Lung (tissue), 17 donors: ENCODE measurements at places on chromosomes 11 and 22.
A peak's percentile ranks its signal among the peaks of the same experiment; 100 is the strongest.

- DNase-seq: no peak
Observed at GRCh38 chr22:49781289-49781782, 46.3 kb downstream of the BRD1 start.

- DNase-seq: no peak
Observed at GRCh38 chr11:95577716-95578460, 211.7 kb downstream of the FAM76B start.

DNA sequence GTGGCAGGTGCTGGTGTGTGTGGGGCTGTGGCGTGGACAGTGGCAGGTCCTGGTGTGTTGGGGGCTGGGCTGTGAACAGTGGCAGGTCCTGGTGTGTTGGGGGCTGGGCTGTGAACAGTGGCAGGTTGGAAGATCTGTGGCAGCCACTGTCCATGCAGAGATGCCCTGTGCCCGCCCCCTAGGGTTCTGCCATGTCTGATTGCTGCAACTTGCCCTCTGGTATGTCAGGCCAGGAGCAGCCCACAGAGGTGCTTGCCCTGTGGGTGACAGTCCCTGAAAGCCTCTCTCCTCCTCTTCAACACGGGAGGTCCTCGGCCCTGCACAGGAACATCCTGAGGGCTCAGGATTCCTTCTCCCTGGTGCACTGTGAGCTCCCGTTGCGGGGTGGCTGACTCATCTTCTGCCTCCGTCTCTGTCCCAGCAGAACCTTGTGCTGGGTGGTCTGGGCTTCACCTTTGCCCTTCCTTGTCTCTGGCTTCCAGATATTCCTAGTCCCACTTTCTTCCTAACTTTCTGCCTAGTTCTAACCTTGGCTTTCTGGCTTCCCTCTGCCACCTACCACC, 13.5 kb downstream of the OPCML start:
- no peak for DNase-seq

- no peak for DNase-seq
Observed at GRCh38 chr22:40377931-40378330, 7.5 kb downstream of the SGSM3 start.

DNA sequence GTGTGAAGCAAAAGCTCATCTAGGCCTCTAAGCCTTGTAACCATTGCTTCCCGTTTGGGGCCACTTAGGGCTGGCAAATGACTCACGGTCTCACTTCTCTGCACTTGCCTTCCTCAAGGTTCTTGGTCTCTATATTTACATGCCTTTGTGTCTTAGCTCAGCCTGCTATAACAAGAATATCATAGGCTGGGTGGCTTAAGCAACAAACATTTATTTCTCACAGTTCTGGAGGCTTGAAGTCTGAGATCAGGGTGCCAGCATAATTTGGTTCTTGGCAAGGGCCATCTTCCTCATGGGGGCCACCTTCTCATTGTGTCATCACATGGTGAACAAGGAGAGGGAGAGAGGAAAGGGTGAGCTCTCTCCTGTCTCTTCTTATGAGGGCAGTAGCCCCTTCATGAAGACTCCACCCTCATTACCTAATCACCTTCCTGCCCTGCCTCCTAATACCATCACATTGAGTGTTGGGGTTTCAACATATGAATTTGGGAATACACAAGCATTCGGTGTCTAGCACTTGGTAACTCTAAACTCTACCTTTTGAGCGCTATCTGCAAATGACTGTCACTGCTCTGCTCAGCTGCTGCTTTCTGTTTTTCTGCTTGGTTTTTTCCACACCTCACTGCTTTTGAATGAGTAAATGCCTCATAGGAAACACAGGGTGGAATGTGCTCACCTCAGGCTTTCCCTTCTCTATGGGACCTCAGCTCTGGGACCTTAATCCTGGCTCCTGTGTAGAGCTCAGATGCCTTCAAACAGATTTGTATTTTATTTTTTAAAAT, 16.2 kb upstream of the ME3 start:
- no peak for DNase-seq

GRCh38 chr11:74846770-74847169, 98.1 kb downstream of the RNF169 start:
- DNase-seq: no peak

DNA sequence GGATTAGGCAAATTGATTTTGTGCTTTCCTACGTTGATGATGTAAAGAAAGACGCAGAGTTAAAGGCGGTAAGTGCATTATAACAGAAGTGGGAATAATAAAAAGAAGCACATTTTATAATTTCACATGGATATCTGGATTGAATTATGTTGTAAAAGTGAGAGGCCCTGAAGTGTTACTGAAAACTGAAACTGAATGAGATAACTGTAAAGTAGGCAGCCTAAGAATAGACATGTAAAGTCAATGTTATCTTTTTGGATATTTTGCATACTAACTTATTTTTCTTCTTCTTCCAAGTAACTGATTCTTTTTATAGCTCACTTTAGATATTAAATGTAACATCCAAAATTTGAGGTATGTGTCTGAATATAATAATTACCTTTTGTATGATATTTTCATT, 28.3 kb downstream of the ANO5 start:
- DNase-seq: no peak

DNA sequence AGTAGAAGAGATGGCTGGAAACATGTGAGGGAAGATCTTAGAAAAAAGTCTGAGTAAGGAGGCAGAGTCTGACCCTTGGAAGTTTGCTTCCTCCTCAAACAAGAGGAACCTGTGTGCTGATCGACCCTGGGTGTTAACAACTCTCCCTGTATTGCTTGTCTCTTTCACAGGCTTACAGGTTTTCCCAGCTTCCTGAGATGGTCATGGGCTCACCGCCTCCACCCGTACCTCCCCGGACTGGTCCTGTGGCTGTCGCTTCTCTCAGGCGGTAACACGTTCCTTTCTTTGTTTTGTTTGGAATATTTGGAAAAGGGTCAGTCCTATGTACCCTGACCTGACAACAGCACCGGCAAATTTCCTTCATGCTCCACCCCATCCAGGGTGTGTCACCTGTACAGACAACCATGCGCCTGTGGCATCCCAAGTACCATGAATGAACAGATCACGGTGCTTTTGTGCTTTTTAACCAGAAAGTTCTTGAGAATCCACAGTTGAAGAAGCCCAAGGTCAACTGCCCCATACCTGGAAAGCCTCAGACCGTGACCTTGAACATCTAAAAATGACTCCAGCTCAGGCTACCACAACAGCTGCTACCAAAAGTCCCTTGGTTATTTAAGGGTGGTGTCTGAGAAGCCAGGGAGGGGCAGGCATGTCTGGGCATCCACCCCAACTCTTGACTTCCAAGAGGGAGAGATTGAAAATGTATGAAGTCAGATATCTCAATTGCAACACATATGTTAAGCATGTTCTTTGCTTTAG, 44.6 kb downstream of the C11orf91 start:
- no peak for DNase-seq

- DNase-seq: no peak
Observed at GRCh38 chr11:115297330-115297729, 206.9 kb downstream of the CADM1 start.

DNA sequence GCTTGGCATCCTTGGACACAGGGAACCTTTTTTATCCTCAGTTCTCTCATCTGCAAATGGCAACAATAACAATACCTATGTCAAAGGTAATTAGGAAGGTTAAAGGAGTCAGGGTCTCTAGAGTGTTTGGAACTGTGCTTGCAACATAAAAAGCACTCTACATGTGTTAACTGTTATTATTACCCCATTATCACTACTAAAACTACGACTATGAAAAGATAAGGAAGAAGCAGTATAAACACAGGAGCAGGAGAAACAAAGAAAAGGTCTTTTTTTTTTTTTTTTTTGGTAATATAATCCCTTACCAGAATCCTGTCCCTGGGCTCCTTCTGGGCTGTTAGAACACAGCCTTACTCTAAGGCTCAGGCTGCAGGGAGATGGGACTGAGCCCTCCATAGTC, 348.2 kb downstream of the CADM1 start:
- peak; percentile 31 for DNase-seq

GRCh38 chr11:1732418-1733008, 17.9 kb downstream of the IFITM10 start:
- no peak for DNase-seq

DNA sequence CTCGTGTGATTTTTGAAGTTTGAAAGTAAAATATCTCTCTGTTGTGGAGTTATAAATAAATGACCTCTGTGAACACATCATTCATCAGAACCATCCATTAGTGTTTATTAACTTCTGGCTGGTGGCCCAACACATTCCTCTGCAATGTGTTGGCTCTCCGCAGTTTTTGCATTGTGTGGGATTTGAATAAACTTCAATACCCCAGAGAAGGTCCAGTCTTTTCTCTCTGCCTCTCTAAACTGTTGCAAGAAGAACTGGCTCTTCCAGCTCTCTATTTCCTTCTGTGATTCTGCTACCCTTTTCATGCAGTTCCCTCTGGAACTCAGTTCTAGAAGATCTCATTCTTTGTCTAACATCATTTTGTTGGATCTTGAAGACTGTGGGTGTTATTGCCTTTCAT, 125.0 kb upstream of the ARHGAP42 start:
- peak; percentile 16 for DNase-seq

GRCh38 chr11:68335683-68336082, 23.3 kb downstream of the LRP5 start:
- DNase-seq: no peak

GRCh38 chr11:31798057-31798553, 13.0 kb downstream of the PAX6 start:
- no peak for DNase-seq

GRCh38 chr11:63532799-63533475, 3.7 kb upstream of the PLAAT4 start:
- no peak for DNase-seq

GRCh38 chr22:41995211-41995610, 3.4 kb upstream of the WBP2NL start:
- DNase-seq: no peak

- DNase-seq: no peak
Observed at GRCh38 chr11:35178873-35179272, 39.9 kb downstream of the CD44 start.

DNA sequence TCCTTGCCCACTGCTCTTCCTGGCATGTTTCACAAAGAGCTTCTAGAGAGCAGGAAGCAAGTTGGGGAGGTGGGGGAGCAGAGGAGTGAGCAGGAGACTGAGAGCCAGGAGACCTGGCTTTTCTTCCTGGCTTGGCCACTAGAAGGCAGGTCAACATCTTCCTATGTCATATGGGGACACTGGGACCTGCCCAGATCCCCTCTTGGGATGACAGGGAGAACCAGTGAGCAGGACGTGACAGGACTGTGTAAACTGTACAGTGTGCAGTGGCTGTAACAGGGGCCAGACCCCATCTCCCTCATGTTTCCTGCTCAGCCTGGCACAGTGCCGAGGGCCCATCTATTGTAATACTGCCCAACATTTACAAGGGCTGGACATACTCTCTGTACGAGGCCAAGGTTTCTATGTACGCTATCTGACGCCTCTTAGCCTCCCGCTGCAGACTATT, 29.4 kb downstream of the GDPD5 start:
- peak; percentile 69 for DNase-seq

- no peak for DNase-seq
Observed at GRCh38 chr11:132047167-132047566, 676.8 kb downstream of the NTM start.

DNA sequence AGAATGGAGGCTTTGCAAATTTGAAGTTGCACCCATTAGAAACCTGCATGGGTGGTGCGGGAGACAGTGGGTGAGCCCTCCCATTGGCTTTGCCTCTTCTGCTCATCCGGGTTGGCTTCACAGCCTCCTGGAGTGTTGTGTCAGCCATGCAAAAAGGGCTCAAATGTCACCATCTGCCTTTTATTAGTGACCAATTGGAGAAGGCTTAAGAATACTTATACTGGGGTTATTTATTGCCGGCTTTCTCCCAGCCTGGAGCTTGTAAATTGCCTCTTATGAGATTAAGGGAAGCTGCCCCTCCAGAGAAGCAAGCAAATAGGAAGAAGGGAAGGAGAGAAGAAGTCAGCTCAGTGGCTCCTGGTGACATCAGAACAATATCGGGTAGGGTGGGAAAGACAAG, 182.6 kb downstream of the ST3GAL4 start:
- no peak for DNase-seq

DNA sequence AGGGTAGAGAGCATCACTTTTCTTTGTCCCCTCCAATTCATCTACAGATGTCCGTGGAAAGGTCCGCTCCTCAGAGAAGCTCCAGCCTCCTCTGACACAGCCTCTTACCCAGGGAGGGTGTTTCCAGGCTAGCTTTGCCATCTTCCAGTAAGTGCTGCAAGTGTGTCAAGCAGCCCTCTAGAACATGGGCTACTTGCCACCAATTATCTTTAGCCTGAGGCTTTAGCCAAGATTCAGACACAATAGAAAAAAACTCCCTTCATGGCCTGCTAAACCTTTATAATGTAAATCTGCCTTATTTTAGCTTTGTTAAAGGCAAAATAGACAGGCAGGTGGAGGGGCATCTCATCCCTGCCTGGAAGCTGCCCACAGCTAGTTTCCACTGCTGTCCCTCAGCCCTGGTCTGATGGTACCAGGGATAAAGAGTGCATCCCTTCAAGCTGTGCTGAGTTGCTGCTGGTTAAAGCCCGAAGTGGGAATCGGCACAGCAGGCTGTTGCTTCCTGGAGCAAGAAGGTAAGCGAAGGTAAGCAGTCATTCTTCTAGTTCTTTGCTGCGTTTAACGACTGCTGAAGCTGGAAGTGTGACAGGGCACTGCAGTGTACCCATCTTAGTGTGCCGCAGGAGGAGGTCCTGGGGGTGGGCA, 190.1 kb upstream of the E2F8 start:
- DNase-seq: no peak
